A172 (cell line): ENCODE measurements at places on chromosomes 16 and 17.

- DNase-seq: no peak
These were observed 78.4 kb downstream of the KATNIP start for GRCh38 chr16:27628241-27628942.

DNA sequence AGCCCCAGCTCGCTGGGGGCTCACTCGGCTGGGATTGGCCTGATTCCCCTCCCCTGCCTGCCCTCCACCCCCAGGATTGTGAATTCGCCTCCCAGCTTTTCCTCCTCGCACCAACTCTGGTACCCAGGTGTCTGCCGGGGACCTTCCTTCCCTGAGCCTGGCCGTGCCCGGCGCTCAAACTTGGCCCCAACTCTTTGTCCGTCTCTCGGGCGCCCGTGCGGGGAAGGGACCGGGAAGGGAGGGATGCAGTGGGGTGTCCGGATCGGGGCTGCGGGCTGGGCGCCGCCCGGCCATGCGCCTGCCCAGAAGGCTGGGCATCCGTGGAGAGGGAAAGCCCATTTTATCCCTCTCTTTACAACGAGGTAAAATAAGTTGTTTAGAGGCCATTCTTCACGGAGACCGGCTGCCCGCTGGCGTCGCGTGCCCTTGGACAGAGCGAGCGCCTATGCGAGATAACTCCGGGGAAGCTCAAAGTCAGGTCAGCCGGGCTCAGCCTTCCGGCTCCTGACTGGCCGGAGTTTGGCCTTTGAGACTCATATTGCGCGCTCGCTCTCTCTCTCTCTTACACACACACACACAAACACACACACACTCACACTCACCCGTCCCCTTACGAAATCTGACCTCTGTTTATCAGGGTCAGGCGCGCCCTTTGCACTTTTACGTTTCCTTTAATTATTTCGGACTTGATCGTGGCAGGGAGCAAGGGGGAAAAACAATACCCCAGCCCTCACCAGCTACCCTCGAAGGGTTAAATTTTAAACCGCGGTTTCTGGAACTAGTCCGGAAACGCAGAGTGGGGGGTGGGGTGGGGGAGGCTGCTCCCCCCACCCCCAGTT is 774 bp upstream of the MAF start:
- no peak for DNase-seq

DNA sequence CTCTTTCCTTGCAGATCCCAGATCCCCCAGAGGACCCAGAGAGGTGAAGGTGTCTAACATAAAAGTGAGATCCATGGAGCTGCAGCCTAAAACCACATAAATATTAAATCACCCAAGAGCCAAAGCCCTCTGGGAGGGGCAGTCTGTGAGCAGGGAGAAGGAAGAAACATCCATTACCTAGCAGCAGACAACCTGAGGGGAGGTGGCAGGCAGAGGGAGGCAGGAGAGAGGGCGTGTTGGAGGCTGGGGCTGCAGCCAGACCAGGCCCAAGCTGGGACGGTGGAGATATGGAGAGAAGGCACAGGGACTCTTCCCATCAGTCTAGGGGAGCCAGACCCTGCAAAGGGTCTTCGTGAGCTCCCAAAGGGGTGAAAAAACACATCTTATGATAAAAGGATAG is 101.1 kb downstream of the SHISA6 start:
- no peak for DNase-seq

DNA sequence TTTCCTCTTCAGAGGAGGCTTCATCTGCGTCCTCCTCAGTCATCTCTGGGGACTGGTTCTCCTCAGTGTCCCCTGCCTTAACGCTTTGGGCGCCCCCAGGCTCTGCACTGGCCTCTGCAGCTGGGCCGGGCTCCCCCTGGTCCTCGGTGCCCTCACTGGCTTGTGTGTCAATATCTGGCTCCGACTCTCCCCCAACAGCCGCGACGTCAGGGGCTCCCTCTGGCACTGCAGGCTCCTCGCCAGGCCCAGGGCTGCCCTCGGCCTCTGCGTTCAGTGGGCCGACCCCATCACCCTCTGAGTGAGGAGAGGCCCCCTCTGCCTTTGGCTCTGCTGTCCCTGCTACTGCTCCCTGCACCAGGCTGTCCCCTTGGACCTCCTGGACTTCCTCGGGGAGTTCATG is 34.7 kb downstream of the SRL start:
- DNase-seq: no peak

GRCh38 chr16:80058214-80058613 is 457.7 kb upstream of the MAF start:
- no peak for DNase-seq

DNA sequence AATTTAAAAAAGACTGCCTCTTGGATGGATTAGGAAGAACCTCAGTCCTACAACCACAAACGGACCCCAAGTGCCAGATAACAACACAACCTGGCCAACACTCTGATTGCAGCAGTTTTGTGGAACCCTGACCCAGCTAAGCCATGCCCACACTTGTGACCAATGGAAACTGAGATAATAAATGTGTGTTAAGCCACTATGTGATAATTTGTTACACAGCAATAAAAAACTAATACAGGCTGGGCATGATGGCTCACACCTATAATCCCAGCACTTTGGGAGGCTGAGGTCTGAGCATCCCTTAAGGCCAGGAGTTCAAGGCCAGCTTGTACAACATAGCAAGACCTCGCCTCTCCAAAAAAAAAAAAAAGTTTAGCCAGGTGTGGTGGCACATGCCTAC is 127.5 kb downstream of the BRIP1 start:
- no peak for DNase-seq

GRCh38 chr17:74408815-74409214 is 23.1 kb upstream of the GPRC5C start:
- DNase-seq: no peak

DNA sequence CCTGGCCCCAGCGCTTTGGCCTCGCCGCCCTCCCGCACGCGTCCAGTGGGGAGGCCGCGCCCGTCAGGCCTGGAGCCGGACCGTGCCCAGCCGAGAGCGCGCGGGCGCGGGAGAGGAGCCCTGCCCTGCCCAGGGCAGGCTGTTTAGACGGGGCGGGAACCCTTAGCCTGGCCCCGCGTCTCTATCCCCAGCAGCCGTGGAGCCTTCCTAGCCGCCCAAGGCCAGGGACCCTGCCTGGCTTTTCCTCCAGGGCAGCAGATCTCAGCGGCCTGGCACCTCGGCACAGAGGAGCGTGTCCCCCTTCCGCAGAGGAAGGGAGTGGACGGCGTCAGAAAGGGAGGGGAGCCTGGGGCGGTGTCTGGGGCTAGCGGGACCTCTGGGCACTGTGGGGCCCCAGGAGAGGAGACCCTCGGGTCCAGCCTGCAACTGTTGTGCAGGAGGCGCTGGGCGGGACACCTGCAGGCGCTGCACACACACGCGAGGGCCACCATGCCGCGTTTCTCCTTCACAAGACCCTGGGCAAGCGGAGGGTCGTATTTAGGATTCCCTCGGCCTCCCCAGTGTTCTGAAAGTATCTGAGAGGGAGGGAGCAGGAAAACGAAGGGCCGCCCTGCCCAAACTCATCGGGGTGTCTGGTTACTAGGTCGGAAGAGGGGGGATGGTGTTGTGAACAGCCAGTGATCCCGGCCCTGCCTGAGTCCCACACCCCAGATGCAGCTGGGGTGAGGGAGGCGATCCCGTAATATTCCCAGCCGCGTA is 2.3 kb upstream of the NPTX1 start:
- no peak for DNase-seq

GRCh38 chr17:44767493-44767892 is 8.7 kb downstream of the ADAM11 start:
- peak; percentile 61 for DNase-seq

DNA sequence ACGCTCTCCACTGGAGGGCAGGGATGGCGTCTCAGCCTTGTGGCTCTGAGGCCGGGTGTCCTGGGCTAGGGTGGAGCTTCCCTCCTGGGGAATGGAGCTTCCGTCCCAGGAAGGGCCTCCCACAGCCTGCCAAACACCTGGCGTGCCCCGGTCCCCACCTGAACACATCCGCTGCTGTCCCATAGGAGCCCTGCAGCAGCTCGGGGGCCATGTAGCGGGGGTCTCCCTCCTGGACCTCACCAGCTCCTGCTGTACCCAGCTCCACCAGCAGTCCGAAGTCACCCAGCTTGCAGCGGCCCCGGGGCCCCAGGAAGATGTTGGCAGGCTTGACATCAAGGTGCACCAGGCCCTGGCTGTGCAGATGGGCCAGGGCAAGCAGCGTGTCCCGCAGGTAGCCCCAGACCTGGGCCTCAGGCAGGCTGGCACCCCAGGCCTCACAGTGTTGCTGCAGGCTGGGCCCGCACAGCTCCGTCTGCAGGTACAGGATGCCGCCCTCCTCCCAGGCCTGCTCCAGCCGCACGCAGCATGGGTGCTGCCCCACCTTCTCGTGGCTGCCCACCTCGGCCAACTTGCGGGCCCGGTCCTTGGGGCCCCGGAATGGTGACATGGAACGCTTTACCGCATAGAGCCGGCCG is 5.0 kb downstream of the PKMYT1 start:
- DNase-seq: no peak
